ENCODE measurements at places on chromosomes 5 and 9.

DNA sequence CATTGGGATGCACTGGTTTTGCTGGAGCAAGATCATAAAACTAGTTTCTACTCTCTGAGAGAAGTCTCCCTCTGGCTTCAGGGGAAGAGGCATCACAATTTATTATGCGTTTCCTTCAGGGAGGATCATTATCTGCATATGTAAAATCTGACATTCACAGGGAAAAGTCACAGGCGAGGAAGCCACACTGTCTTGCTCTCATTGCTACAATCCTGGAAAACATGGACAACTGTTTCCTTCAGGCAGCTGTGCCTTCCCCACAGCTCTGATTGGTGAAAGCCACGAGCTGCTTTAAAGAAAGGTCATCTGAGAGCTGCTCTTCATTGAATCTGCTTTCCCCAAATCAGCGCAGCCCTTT, 397.8 kb downstream of the MED10 start:
- DNase-seq, result no peak

GRCh38 chr9:84394036-84394435, 53.5 kb upstream of the SLC28A3 start:
- no peak for DNase-seq

- DNase-seq, result peak; percentile 12
Measured at GRCh38 chr5:132046880-132047299, 13.6 kb upstream of the IL3 start.

- DNase-seq, result no peak
Measured at GRCh38 chr5:129858131-129858675, 46.1 kb upstream of the CHSY3 start.

GRCh38 chr5:80192507-80193241, 63.2 kb downstream of the SERINC5 start:
- no peak for DNase-seq

GRCh38 chr9:120983259-120983837, 56.8 kb upstream of the TRAF1 start:
- DNase-seq, result no peak

DNA sequence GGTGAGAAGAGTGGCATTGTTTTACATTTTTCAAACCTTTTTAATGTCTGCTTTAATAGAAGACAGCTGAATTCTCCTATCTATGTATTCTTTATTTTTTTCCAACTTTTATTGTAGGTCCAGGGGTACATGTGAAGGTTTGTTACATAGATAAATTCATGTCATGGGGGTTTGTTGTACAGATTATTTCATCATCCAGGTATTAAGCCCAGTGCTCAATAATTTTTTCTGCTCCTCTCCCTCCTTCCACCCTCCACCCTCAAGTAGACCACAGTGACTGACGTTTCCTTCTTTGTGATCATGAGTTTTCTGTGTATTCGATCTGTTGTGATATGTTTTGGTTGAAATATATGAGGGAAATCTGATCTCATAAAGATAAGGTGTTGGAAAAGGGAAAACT, 1.7 kb upstream of the SREK1 start:
- DNase-seq, result no peak

GRCh38 chr5:119322948-119323537, 32.8 kb upstream of the TNFAIP8 start:
- no peak for DNase-seq

GRCh38 chr5:159504857-159505304, 174.6 kb upstream of the IL12B start:
- DNase-seq, result peak; percentile 72

DNA sequence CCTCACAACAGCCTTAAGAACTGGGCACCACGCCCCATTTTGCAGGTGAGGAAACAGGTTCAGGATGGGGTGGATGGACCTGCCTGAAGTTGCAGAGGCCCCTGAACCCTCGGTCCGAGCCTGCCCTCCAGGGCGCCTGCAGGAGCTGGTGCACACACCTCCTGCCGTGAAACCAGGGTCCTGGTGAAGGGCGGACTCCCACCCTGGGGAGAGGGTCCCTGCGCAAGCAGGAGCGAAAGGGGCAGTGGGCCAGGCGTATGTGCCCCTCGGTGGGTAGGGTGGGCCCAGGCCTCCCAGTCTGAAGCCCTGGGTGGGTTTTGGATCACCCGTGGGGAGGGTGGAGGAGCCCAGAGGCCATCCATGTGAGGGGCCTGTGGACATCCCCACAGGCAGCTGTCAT, 37.9 kb downstream of the HK3 start:
- no peak for DNase-seq

- no peak for DNase-seq
Measured at GRCh38 chr5:76732405-76733048, 16.6 kb downstream of the F2R start.

DNA sequence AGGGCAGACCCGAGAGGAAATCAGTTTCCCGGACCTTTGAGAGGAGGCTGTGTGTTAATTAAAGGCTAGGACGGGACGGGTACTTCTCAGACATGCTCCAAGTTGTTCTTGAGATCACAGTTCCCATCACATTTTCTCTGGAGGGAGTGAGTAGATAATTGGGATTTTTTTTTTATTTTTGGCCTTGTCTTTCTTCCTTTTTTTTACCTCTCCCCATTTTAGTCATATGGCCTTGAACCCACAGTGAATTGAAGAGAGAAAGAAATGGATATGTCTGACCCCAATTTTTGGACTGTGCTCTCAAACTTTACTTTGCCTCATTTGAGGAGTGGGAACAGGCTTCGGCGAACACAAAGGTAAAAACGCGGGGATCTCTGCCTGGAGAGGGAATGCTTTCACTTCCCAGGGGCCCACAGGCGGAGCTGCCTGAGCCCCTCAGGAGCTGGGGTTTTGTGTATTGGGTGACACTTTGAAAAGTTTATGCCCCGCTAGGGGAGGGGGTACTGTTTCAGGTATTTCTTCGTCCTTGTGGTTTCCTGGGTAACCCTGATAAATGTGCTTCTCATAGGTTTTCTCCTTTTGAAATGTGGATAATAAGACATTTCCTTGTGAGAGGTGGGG, 191.8 kb downstream of the CD180 start:
- DNase-seq, result no peak

DNA sequence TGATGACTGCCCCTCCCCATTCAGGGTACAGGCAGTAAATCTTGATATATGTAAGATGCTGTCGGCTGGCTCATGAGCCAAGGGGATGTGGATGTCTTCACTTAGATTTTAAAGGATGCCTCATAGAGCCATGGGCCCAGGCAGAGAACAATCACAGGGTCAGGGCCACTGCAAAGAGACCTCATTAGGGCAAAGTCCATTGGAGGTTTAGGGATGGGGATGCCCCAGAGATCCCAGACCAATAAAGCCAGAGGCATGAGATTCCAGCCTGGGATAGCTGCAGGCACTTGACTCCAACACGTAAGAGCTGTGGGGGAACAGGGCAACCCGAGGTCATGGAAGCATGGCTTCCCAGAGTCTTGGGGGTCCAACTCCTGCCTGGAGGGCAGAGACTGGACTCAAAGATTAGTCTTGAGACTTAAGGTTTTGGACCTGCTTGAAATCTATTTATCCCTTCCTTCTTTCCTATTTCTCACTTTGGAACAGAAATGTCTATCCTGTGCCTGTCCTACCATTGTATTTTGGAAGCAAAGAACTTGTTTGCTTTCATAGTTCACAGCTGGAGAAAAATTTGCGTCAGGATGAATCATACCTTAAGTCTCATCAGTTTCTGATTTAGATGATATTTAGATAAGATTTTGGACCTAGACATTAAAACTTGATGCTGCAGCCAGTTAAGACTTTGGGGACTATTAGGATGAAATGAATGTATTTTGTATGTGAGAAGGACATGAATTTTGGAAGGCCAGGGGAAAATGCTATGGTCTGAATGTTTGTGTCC, 101.3 kb upstream of the ADRA1B start:
- no peak for DNase-seq

DNA sequence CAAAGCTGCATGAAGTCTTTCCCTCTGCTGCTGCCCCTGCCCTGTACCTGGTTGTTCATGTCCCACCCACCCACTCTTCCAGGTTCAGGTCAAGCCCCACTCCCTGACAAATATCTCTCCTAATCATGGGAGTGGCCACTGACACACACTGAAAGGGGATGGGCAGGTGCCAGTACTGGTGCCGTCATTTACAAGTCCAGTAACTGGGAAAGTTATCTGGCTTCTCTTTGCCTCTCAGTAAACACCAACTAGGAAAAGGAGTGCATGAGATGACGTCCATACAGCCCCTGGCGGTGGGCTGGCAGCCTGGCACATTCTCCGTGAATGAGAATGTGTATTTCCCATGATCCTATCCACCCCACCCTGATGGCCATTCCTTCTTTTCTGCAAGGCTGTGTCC, 225.2 kb downstream of the FSTL4 start:
- DNase-seq, result no peak

DNA sequence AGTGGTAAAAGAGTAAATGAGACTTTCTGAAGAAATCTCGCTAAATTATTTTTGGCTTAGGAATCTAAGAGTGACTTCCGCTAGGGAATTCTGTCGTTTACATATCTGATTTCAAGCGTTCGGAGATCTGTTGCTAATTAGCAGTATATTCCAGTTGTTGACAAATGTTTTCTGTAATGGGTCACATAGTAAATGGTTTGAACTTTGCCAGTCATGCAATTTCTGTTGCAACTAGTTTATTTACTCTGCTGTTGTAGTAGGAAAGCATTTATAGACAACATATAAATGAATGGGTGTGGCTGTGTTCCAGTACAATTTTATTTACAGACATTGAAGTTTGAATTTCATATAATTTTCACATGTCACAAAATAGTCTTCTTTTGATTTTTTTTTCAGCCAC, 57.4 kb upstream of the JAK2 start:
- DNase-seq, result no peak

- DNase-seq, result no peak
Measured at GRCh38 chr5:102421647-102422046, 77.2 kb downstream of the SLCO6A1 start.

DNA sequence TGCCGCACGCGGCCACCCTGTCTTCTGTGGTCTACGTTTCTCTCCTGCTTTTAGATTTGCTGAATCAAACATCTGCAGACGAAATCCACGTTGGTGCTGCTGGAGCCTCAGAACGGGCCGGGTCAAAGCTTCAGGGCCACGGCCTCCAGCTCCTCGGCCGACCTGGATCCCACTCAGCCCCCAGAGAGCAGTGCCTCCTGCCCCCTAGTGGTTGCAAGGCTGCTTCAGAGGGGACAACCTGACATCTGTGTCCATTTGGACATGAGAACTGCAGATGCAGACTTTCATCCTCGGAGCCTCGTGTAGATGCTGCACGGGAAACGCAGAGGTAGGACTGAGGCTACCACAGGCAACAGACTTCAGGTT, 23.0 kb upstream of the SLC6A3 start:
- DNase-seq, result no peak

DNA sequence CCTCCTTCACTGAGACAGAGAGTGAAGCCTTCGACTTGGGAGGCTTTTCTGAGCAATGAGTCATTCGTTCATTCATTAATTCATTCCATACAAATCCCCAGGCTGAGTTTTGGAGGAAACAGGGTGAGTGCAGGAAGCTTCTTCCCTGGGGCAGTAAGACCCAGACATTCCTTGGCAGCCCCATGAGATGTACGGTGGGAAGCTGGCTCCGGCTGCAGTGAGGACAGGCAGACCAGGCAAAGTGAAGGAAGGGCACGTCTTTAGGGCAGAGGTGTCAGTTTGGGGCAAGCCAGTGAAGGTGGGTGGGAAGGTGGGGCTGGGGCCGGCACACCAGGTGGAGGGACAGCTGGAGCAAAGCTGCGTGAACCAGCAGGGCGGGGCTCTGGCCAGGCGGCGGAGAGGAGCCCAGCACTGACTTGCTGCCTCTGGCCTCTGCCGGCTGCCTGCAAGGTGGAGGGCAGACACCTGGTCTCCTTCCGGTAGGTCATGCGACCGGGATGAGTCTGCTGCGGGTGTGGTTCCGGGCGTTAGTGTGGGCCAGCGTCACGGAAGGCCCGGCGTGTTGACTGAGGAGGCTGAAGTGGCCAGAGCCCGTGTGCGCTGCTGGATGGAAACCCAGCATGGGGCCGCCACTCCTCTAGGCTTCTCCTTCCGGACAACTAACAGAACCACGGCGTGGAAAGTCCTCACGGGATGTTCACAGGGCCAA, 16.6 kb downstream of the OLFM1 start:
- no peak for DNase-seq

GRCh38 chr9:76707510-76707909, 56.7 kb upstream of the PCA3 start:
- DNase-seq, result no peak

DNA sequence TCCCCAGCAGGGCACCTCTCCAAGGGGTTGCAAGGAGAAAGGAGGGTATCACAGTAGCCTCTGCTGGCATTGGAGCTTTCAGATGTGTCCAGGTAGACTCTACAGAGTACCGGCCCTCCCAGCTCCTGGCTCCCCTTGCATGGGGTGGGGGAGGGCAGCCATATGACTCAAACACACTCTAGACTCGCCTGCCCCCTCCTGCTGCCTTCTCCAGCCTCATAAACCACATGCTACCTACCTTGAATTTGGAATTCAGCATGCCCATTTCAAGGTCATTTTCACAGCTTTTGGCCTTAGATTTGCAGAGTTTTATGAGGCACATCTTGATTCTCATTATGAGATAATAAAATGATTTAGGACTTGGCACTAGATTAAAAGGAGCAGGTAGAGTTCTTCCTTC, 32.8 kb upstream of the SMIM32 start:
- no peak for DNase-seq

- DNase-seq, result no peak
Measured at GRCh38 chr5:141484641-141485311, at the start of gene PCDHGC4. Gene PCDHGC4, plus strand, starts transcription at chr5:141485030. Its CDS starts 144 bp downstream, at chr5:141485174.

DNA sequence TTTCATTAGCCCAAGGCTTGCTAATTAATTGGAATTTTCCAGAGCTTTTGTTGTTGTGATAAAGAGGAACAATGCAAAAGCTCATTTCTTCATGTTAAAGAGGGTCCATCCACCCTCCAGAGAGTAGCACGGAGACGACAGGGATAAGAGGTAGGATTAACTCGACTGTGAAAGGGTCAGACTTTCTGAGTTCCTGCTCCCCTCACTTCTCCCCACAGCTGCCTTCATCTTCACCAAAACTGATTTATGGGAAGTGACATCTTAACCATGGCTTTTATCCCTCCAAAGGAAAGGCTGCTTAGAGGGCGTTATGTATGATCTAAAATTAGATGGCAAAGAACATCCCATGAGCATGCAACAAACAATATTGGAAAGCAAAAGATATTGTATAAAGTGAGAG, 135.5 kb downstream of the GLIS3 start:
- DNase-seq, result no peak

DNA sequence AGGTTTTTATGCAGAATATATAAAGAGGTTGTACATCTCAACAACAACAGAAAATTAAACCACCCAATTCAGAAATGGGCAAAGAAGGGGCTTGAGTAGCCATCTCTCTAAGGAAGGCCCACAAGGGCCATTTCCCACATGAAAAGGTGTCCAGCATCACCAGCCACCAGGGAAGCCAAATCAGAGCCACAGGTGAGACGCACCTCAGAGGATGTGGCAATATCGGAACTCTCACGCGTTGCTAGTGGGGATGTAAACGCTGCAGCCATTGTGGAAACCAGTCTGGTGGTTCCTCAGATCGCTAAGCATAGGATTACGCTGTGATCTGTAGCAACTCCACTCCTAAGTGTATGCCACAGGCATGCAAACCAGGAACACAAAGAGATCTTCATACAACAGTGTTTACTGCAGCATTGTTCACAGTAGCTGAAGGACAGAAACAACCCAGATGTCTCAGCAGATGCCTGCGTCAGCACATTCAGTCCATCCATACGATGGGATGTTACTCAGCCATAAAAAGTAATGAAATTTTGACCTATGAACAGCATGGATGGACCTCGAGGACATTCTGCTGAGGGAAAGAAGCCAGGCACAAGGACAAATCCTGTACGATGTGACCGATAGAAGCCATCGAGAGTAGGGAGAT, 84.3 kb upstream of the CACNA1B start:
- no peak for DNase-seq

Measured in tibial artery (tissue), 4 donors.